ENCODE measurements at places on chromosomes 3 and 15. TPM values are rescaled to one million over a fixed set of nuclear protein-coding genes. Genes with fewer than 3 reads are reported as not detected.

DNA sequence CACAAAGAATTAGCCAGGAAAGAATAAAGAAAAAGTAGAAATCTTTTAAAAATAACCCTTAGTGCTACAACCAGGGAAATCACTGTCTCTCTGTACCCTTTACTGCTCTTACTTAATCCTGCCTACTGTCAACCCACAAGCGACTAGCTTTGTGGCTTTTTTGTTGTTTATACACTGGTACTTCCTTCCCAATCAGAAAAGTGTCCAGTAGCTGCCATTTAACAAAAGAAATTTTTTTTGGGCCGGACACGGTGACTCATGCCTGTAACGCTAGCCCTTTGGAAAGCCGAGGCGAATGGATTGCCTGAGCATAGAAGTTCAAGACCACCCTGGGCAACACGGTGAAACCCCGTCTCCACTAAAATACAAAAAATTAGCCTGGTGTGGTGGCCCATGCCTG is 13.8 kb upstream of the FAM219B start:
- DNase-seq: no peak

GRCh38 chr3:185280572-185281365 is 26.9 kb upstream of the EHHADH start:
- no peak for DNase-seq

GOLGA6L10 gene
- total RNA-seq: 1.3 TPM

DNA sequence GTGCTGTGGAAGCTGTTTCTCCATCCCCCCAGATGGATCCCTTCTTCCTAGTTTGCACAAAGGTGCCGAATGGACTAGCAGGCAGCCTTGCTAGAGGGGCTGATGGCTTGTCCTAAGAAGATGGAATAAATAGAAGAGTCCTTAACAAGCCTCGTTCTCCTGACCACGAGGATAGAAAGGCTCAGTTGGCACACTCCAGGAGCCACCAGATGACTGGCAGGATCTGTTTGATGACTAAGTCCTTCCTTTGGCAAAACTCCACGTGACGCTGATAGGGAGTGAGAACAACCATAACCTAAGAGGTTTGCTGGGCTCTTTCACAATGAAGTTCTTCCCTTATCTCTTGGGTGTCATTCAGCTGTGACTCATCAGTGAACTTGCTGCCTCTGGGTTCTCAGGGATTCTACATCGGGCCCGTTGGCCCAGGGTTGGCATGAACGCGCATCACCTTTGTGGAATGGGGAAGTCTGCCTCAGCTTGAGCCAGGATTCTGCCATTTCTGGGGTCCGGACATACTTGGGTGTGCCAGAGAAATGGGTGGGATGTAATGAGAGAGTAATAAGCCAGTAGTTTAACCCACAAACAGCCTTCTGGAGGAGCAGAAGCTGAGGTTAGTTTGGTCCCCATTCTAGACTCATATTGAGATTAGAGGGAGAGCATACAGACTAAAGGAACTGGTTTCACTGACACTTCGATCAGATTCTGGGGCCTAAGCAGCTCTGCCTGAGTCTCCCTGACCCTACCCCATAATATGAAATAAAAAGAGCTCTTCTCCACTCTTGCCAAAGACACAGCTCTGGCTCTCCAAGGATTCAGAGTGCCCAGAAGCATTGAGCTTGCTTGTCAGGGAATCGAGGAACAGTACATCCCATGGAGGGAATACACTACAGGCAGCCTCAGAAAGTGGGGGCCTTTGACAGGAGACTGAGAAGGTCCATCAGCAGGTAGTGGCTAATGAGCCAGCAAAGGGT is 2.0 kb upstream of the MELTF start:
- peak; percentile 93 for DNase-seq

DNA sequence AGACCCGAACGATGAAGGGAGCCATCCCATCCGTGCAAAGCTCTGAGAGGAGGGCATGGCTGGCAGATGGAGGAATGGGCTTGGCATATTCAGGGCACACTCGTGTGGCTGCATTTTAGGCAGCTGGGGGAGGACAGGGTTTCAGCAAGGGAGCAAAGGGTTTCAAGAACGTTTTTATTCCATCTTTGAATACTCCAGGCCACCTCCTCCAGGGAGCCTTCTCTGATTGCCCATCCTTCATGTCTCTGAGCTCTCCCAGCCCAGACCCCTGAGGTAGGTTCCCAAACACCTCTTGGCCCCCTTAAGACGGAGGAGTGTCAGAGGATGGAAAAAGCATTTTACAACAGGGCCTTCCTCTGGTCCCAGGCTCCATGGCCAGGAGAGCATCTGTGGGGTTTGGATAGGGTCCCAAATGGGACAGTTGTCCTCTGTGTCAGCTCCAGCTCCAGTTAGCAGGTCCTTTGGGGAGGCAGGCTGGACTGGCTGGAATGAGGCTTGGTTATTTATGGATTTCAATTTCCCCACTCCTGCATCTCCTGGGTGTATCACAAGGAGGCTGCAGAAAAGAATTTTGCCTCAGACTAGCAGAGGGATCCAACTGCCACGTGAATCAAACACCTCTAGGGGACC is 17.7 kb upstream of the SLC6A1 start:
- DNase-seq: no peak

DNA sequence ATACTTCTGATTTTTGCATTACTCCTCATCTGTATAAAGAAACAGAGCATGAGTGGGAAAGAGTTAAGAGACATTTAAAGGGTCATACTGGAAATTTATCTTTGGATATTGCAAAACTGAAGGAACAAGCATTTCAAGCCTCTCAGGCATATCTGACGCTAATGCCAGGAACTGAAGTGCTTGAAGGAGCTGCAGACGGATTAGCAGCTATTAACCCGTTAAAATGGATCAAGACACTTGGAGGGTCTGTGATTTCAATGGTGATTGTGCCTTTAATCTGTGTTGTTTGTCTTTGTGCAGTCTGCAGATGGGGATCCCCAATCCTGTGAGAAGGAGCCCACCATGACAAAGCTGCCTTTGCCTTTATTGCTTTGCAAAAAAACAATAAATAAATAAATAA is 202.5 kb upstream of the UBE3A start:
- no peak for DNase-seq

GRCh38 chr3:82954486-82954885 is 1193.0 kb upstream of the GBE1 start:
- no peak for DNase-seq

DNA sequence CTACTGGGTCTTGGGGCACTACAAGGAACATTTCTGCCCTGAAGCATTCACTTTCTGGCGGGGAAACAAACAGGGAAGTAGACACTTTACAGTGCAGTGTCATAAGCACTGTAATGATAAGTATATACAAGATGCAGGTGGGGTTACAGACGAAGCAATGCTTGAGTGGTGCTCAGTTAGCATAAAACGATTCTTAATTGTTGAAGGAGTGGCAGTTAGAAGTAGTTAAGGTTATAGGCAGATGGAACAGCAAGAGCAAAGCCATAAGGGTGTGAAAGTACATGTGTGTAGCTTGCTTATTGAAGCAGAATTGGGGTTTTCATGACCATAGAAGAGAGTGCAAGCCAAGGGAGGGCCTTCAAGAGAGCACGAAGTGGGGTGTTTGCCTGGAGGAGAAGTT is 46.2 kb downstream of the SLC25A26 start:
- no peak for DNase-seq

- DNase-seq: no peak
Observed at GRCh38 chr3:124263168-124263567, 271.2 kb upstream of the ROPN1 start.

CIP2A gene
- total RNA-seq: 6.2 TPM

DNA sequence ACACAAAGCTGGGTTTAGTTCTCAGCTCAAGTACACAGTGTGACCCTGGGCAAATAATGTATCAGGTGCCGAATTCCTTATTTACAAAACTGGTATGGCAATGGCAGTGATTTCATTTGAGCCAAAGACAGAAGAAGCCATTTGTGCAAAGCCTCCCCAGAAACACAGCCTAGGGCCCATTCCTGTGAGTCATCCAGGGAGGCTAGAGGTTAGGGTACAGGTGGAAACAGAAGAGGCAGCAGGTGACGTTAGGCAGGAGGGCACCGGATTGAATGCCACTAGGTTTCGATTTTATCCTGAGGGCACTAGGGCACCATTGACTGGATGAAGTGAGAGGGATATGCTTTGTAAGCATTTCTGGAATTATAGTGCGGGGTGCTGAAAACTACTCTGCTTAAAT is 766.9 kb upstream of the NR2F2 start:
- no peak for DNase-seq

GRCh38 chr3:186105543-186105942 is 3.3 kb downstream of the ETV5 start:
- no peak for DNase-seq

GRCh38 chr3:77259694-77260093 is 219.8 kb downstream of the ROBO2 start:
- DNase-seq: no peak

ALAS1 gene
- total RNA-seq: 41.7 TPM

TNFAIP8L3 gene
- total RNA-seq: 13.4 TPM

DNA sequence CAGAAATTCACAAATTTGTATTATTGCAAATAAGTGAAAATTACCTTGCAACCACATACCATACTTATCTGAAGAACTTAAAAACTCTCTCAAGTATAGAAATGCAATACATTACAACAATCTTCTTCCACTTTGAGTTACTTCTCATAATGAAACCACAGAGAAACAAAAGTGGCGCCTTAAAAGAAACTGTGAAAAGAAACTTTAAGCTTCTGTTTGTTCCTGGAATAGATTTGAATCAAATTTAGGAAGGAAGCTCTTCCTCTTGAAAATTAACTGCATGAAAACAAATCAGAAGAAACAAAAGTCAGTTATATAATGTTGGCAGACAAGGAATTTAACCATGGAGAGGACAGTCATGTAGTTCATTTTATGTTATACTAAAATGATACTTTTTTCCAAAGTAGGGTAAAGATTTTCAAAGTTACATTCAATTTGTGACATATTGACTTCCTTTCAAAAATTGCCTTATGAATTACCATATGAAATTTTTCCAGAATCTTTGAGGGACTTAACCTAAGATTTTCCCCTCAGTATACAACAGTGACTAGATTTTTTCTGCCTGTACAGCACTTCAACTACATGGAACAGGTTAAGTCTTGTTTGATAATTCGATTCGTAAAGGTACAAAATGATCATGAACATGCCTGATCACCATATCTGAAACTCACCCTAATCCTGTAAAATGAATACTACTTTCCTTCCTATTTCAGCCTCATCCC is 57.6 kb upstream of the TNFSF10 start:
- DNase-seq: no peak

- peak; percentile 91 for DNase-seq
Observed at GRCh38 chr15:51750792-51751696, at the start of gene TMOD2. TMOD2 (plus strand) TSS chr15:51751597; CDS start chr15:51766442, 14,845 bp downstream.

GRCh38 chr3:145902166-145902565 is 258.8 kb downstream of the PLOD2 start:
- DNase-seq: no peak

SERINC4 gene
- total RNA-seq: not detected

- DNase-seq: no peak
Observed at GRCh38 chr3:66236281-66236680, 15.5 kb downstream of the SLC25A26 start.

DNA sequence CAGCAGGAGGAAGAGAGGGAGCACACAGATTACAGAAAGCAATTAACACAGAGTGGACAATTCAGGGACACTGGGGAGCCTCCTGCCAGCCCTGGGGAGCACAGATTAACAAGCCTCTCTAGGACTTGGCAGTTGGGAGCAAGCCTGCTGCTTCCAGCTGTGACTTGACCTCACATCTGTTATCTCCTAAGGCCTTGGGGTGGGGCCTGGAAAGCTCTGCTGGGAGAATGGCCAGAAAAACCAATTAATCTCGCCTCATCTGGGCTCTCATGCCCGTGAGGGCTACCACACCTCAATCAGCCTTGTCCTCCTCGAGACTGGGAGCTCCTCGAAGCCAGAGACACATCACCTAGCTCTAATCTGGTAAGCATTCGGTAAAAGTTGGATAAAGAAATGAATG is 39.1 kb downstream of the SEMA5B start:
- DNase-seq: no peak

ARPP19 gene
- total RNA-seq: 156 TPM

- DNase-seq: no peak
Observed at GRCh38 chr3:13891492-13892073, 11.7 kb upstream of the WNT7A start.

DNA sequence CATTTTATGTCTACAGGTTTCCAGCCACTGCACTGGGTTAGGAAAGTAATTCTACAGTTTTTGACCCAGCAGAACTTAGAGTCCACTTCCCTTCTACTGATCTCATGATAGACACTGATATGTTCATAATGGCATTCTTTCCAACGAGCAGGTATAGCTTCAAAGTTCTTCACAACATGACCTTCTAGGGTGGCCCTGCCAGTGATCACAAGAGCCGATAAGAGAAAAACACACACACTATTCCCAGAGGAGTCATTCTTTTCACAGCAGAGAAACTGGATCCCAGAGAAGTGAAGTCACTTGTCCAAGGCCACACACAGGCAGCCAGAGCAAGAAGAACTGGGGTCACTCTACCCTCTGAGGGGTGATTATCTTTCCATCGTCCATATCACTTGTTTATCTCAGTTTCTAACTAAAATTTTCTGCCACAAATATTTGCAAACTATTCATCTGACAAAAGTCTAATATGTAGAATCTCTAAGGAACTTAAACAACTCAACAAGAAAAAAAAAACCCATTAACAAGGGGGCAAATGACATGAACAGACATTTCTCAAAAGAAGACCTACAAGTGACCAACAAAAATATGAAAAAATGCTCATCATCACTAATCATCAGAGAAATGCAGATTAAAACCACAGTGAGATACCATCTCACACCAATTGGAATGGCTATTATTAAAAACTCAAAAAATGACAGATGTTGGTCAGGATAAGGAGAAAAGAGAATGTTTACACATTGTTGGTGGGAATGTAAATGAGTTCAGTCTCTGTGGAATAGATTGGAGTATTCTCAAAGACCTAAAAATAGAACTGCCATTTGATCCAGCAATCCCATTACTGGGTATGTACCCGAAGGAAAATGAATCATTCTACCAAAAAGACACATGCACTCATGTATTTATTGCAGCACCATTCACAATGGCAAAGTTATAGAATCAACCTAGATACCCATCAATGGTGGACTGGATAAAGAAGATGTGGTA is 31.5 kb downstream of the SPTSSB start:
- DNase-seq: no peak

All from esophagus muscularis mucosa (tissue), 4 donors.